Stimulated activated CD4-positive, alpha-beta T cell treated with anti-CD3 and anti-CD28 coated beads, TNF-alpha, amount 100 ng/mL, for 48 hours (primary cell): ENCODE measurements at places on chromosomes 1 and 21.

GRCh38 chr1:25040122-25040685 is 110.1 kb upstream of the RUNX3 start:
- no peak for DNase-seq

- no peak for DNase-seq
These were observed 44.2 kb upstream of the MAB21L3 start for GRCh38 chr1:116066868-116067565.

DNA sequence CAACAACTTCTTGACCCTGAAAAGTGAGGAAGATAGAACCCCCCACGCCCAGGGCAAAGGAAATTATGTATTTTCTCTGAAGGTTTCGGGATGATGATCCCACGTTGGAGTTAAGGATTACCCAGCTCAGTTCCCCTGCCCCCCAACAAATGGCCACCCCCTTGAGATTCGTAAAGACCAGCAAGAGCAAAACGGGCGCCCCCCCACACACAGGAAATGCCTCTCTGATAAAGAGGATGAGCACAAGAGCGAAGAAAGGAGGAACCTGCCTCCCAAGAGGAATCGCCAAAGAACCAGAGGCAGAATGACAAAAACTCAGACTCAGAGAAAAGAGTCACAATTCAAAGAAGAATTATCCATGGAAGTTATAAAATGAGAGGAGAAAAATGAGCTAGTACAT is 576.9 kb downstream of the MATN1 start:
- no peak for DNase-seq

DNA sequence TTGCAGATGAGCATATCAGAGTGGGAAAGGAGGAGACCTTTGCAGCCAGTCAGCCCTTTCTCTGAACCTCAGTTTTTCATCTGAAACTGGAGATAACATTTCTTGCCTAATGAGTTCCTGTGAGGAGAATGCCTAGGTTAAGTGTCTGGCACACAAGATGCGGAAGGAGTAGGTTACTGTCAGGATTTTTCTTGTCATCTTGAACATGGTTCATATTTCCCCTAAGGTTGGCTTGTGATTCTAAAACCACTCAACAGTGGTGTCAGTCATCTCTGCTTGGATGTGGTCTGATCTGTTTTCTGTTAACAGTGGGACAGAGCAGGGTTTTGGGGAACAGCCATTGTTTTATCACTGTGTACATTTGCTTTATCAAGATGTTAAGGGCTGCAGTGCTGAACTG is 70.6 kb downstream of the TGFB2 start:
- DNase-seq = no peak

DNA sequence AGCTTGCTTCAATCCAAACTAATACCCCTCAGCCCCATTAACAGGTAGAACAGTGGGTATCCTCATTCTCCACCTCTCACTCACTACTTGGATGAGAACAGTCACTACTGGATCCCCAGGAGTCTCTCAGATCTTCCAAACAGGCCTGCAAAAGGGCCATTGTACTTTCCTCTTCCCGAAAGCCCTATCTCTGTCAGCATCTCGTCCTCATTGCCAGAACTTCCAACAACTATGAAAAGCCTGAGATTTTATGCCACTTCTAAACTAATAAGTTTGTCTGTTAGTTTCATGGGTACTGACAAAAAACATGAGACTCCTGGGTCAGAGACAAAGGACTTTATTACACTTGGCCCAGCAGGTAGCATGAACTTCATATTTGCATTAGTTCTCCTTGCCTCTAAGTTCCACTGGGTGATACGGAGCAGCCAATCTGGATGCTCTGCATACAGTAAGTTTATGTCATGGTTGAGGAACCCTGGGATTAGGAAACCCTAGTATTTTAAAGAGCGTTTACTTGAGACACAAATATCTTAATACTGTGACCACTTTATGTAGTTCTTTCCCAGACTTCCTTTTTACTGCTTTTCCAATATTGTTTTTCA is 38.1 kb downstream of the VANGL2 start:
- no peak for DNase-seq

DNA sequence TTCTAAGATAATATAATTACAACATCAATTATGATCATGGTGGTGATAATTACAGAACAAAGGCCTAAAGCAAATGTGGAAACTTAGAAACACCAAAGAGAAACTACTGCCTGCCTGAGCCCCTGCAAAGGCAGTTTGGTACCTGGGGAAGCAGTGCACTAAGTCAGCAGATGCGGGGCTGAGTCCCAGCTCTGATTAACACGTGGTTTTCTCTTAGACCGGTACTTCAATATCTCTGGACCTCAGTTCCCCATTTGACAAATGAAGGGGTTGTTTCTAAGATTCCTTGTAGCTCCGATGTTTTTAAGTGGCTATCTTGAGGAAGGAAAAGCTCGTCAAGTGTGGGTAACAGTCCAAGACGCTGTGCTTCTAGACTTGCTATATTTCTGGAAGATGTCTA is 16.7 kb upstream of the PLEKHA6 start:
- no peak for DNase-seq

- DNase-seq = no peak
These were observed 30.0 kb downstream of the IARS2 start for GRCh38 chr1:220123889-220124288.

- no peak for DNase-seq
These were observed 35.5 kb downstream of the SLC26A9 start for GRCh38 chr1:205907794-205908193.

DNA sequence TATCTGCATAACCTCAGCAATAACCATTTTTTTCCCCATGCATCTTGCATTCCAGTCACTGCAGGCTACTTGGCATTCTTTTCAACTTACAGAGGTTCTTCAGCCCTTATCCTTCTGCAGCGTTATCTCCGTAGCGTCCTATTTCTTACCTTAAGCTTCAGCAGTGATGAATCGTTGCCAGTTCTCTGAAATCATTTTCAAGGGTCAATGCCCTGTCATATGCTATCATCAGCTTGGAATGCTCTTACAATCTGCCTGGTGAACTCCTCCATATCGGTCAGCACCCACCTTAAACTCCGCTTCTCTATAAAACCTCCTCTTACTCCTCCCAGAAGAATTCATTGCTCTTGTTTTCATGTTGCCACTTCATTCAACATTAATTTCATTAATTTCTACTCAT is 105.1 kb upstream of the DPH5 start:
- DNase-seq = no peak

DNA sequence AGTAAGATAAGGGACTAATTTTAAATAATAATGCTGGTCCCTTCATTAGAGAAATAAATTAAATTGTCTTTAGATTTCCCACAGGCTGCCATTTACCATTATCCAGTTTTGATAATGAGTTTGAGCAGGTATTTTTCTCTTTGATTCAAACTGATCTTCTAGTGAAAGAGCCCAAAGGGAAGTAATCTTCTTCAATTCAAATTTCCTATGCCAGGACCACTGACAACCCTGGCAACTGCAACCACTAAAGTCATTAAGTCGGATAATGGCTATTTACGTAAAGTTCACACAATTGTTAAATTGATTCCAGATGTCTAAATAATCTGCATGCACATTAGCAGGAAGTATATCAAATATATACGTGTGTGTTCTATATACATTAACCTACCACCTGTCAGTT is 399.3 kb downstream of the PTPRC start:
- DNase-seq = no peak

GRCh38 chr1:180217006-180217405 is 13.1 kb upstream of the LHX4 start:
- no peak for DNase-seq

GRCh38 chr1:217946511-217946910 is 315.4 kb downstream of the SPATA17 start:
- no peak for DNase-seq

DNA sequence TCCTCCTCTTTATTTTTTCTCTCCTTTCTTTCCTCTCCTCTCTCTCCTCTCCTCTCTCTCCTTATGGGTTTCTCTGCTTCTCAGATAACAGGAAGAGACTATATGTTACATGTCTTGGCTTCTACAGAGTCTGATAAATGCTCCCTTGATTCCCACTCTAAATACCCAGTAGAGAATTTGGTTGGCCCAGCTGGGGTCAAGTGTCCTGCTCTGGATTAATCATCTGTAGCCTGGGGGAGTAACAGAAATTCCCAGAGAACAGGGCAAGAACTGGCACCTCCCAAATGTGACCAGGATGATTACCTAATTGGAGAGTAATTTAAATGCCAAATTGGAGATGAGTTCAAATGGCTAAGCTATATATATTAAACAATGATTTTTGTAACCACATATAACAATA is 146.1 kb upstream of the LMO4 start:
- no peak for DNase-seq

DNA sequence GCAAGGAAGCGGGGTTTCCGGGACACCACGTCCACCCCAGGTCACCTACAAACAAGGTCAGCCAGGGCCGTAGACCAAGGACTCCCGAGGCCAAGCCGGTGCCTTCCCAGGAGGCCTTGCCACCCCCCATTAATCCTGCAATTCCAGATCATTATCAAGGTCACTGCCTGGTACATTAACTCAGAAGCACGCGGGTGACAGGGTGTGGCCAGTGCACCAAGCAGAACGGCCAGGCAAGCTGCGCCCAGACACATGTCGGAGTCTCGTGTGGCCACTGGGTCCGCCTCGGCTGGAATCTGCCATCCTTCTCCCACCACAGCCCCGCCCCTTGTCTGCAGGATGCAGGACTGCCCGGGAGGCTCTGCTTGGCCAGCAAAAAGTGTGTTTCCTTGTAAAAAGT is 144.7 kb downstream of the PRDM16 start:
- no peak for DNase-seq

GRCh38 chr1:29120947-29121485 is 2.7 kb downstream of the TMEM200B start:
- peak; percentile 60 for DNase-seq

GRCh38 chr1:234549447-234550021 is 60.4 kb downstream of the IRF2BP2 start:
- DNase-seq = no peak

DNA sequence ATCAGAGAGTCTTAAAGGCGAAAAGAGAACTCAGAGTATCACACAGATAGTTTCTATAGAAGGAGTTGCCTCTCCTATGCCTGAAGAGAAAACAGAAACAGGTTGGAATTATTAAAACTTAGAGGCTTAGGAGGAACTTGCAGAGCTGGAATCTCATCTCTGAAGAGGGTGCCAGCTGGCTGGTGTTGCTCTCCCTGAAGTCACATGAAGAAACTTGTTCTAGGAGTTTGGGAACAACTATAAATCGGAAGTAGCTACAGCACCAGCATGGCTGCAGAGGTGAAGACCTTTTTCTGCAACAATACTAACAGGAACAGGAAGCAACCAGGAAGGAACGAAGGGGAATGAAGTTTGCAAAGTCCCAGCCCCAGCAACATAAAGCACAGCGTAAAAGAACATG is 35.8 kb downstream of the FMO3 start:
- no peak for DNase-seq

DNA sequence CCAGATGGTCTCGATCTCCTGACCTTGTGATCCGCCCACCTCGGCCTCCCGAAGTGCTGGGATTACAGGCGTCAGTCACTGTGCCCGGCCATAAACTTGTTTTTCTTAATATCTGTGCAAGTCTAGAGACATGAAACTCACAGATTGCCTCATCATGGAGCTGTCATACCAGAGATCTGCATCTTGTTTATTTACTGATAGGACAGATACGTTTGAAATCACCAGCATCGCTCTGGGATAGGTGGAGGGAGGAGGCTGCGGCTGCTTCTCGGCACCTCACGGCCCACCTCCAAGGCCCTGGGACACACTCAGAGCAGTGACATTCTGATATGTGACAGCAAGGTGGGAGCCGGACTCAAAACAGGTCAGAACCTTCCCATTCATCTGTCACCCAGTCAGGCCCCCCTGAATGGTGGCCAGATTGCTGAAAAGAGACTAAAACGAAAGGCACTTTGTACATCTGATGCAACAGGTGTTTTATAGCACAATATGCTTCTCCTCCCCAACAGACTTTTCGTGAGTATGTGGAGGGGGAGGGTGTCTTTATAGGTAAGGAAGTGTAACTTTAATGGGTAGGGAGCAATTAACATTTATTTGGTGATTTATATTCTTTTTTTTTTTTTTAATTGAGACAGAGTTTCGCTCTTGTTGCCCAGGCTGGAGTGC is 18.1 kb upstream of the LSM10 start:
- DNase-seq = no peak

DNA sequence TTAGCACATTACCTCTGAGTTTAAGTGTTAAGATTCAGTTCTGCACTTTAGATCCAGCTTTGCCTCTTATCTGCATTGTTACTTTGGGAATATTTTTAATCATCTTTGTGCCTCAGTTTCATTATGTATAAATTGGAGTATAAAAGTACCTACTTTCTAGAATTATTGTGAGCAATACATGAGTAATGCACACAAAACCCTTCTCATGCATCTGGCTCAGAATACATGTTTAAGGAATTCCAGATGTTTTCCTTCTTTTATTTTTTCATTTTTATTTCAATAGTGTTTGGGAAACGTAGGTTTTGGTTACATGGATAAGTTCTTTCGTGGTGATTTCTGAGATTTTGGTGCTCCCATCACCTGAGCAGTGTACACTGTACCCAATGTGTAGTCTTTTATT is 14.2 kb downstream of the C8A start:
- DNase-seq = no peak

- no peak for DNase-seq
These were observed 11.0 kb upstream of the RGS18 start for GRCh38 chr1:192147221-192147620.

DNA sequence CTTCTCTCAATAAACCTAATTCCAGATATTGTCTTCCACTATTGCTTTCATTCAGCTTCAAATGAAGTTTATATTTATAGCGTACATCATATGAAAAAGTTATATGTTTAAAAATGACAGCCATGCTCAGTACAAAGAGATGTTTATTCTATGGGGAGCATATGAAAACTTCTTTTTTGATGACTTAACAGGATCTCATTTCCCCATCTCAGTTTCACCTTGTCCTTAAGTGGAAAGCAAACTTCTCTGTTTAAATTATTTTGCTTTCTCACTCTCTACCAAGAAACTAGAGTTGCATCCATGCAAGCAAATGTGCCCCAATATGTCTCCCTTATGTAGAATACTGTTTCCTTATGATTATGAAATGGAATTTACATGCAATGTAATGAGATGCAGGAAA is 799.5 kb upstream of the RGS18 start:
- no peak for DNase-seq

- no peak for DNase-seq
These were observed 9.4 kb downstream of the LHX4 start for GRCh38 chr1:180239145-180240096.

- DNase-seq = no peak
These were observed 47.9 kb downstream of the SLC45A1 start for GRCh38 chr1:8365661-8366362.

GRCh38 chr21:17532292-17532691 is 19.4 kb downstream of the CXADR start:
- DNase-seq = no peak

- no peak for DNase-seq
These were observed 204.9 kb downstream of the KCNJ6 start for GRCh38 chr21:37711286-37711829.

DNA sequence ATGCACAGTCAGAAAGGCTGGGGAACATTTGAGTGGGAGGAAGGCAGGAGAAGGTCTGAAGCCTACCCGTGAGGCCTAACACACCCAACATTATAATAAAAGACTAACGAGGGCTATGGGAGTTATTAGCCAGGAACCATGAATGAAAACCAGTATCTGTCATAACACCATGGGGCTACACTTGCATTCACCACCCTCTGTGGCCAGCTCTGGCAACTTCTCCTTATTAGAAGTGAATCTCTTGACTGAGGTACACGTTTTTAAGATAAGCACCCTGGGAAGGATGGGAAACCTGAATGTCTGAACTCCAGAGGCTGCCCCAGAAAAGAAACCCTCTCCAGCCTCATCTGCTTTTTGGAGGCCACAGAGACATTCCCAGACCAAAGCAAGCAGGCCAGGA is 204.3 kb upstream of the RAB4A start:
- no peak for DNase-seq
